Activated T-cell treated with anti-CD3 and anti-CD28 coated beads, Interleukin-2, amount 50 U/mL, for 1 hour (primary cell): ENCODE measurements at places on chromosomes 12 and 14.
A peak's percentile ranks its signal among the peaks of the same experiment; 100 is the strongest.

GRCh38 chr12:3299929-3300832 is 190.8 kb upstream of the PRMT8 start:
- peak; percentile 75 for DNase-seq

DNA sequence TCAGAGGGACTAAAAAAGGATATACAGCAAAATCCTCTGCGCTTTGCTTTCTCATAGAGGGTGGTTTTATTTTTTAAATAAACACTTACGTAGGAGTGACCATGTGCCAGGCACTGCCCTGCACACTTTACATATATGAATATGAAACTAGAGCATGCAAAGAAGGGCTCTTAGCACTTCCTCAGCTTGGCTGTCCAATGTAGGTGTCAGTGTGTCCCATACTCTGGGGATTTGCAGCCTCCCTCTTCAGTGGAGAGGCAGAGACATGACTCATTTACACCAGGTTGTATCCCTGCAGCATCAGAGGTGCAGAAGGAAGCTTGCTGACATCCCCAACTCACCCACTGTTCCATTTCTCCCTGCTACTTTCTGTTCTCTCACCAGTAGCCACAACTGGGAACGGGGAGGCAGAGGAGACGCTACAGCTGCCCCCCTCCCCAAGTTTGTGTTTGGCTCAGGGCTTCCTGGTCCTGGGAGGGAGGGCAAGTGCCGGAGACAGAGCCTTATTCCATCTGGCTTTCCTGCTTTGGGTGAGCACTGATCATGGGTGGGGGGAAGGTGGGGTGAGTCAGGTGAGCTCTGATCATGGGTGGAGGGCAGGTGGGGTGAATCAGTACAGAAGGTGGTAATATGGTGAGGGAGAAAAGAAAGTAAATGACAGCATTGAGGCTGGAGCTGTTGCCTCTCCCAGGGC is 4.9 kb upstream of the KRT5 start:
- no peak for DNase-seq

GRCh38 chr12:48946205-48946604 is 11.1 kb downstream of the ARF3 start:
- no peak for DNase-seq

GRCh38 chr12:47818467-47819137 is 1.1 kb downstream of the HDAC7 start:
- peak; percentile 51 for DNase-seq

DNA sequence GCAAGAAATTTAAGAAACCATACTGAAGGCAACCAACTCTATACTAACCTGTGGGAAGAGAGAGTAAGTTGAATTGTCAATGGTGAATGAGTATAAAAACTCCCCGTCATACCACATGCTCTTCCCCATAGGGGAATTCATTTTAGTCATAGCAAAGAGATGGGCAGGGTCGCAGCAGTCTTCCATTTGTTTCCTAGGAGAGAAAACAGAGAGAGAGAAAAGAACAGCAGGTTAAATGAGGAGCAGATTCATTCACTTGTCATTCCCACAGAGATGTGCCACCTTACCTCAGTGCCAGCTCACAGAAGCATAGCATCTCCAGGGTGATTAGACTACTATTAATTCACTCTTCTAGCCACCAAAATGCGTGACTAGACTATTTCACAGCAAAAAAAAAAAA is 47.4 kb downstream of the ST8SIA1 start:
- no peak for DNase-seq

GRCh38 chr12:121866331-121866730 is 7.7 kb upstream of the HPD start:
- no peak for DNase-seq

- DNase-seq = peak; percentile 64
Measured at GRCh38 chr14:64755781-64756221, 51.6 kb downstream of the PLEKHG3 start.

- DNase-seq = no peak
Measured at GRCh38 chr12:92911339-92911738, 17.8 kb downstream of the EEA1 start.

- DNase-seq = no peak
Measured at GRCh38 chr14:91185721-91186120, 58.8 kb downstream of the GPR68 start.

- no peak for DNase-seq
Measured at GRCh38 chr14:100654025-100654813, 67.0 kb upstream of the BEGAIN start.

- DNase-seq = no peak
Measured at GRCh38 chr12:71848212-71848611, 8.7 kb downstream of the TBC1D15 start.
